Lower lobe of right lung (tissue), 2 donors: ENCODE measurements at places on chromosomes 1 and 21. TPM values are rescaled to one million over a fixed set of nuclear protein-coding genes. Genes with fewer than 3 reads are reported as not detected.

GRCh38 chr1:212124690-212125582 is 89.4 kb downstream of the DTL start:
- H3K4me3 ChIP-seq: no peak overlapping the region
- H3K27ac ChIP-seq: no peak overlapping the region
- no peaks in the 10 kb centered on the region for H3K27me3 ChIP-seq
- DNase-seq: no peak
- H3K4me1 ChIP-seq: peaks cover 12% of the 10 kb centered on the region
- no peaks in the 10 kb centered on the region for H3K36me3 ChIP-seq

DNA sequence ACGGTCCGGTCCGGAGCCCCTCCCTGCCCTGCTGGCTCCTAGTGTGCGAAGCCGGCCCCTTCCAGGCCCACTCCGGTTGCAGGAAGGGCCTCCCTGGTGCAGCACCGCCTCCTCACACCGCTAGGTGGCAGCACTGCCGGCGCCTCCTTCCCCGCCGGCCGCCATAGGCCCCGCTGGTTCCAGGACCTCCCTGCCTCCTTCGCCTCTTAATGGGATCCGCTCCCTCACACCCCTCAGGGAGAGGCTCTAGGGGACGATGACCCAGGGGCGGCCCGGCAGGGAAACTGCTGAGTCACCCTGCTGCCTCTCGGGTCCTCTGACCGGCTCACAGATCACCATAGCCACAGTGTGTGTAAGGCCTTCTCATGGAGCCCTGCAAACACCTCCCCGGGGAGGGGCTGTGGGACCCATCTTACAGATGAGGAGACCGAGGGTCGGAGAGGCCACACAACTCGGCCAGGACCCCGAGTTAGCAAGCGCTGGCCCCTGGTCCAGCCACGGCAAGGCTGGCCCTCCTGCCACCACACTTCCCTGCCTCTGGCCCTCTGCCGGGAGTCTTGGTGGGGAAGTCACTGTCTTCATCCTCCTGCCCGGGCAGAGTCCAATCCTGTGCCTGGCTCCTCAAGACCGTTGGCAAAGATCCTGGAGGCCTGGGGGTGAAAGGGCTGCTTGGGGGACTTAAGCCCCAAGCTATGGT is 1.6 kb upstream of the AJAP1 start:
- peaks cover 67% of the 10 kb centered on the region for H3K27me3 ChIP-seq
- H3K4me1 ChIP-seq: peaks cover 12% of the 10 kb centered on the region
- no peaks in the 10 kb centered on the region for H3K36me3 ChIP-seq
- peak; percentile 69 for DNase-seq
- H3K27ac ChIP-seq: no peak overlapping the region

DNA sequence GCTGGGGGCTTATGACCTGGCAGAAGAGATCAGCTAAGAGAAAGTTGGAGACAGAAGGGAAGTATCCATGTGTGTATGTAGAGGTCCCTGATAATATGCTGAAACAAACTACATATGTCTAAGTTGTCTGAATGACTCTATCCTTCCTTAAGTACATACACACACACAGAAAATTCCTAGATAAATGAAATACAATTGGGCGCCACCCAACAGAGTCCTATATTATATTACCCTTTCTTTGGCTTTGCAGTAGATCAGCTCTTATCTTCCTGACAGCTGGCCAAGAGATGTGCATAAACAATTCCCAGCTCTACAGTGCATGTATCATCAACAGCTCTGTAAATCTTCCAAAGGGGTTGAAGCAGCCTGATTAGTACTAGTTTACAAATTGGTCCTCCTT is 40.1 kb downstream of the SORT1 start:
- H3K36me3 ChIP-seq: peaks cover 24% of the 10 kb centered on the region
- H3K4me3 ChIP-seq: no peak overlapping the region
- peaks cover 20% of the 10 kb centered on the region for H3K4me1 ChIP-seq

DNA sequence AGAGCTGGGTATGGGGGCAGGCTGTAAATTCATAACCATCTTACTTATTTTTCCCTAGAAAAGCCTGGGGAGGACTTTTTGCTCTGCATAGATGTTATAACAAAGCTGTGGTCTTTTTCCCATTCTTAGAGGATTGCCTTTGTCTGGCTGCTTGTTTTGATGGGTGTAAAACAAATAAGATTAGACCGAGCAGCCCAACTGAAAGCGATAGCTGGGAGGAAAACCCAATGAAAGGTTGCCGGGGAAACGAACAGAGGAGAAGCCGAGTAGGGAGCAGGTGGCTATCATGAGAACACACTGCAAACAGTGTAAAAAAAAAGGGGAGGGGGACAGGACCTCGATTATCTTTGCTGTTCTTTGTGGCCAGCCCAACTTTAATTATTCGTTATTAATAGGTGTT is 1.9 kb downstream of the ELAVL4 start:
- no peak overlapping the region for H3K4me3 ChIP-seq
- no peak for DNase-seq
- H3K4me1 ChIP-seq: no peaks in the 10 kb centered on the region

GRCh38 chr1:172600615-172601014 is 58.3 kb upstream of the FASLG start:
- DNase-seq: no peak
- no peak overlapping the region for H3K27ac ChIP-seq
- H3K36me3 ChIP-seq: peaks cover 76% of the 10 kb centered on the region
- no peaks in the 10 kb centered on the region for H3K4me1 ChIP-seq
- no peaks in the 10 kb centered on the region for H3K27me3 ChIP-seq
- H3K4me3 ChIP-seq: no peak overlapping the region

- no peak overlapping the region for H3K27ac ChIP-seq
- H3K4me1 ChIP-seq: no peaks in the 10 kb centered on the region
- DNase-seq: no peak
- H3K4me3 ChIP-seq: no peak overlapping the region
Measured at GRCh38 chr1:193131266-193131860, 9.5 kb downstream of the CDC73 start.

- no peaks in the 10 kb centered on the region for H3K36me3 ChIP-seq
- H3K4me3 ChIP-seq: no peak overlapping the region
- no peaks in the 10 kb centered on the region for H3K27me3 ChIP-seq
- H3K4me1 ChIP-seq: peaks cover 13% of the 10 kb centered on the region
- H3K27ac ChIP-seq: no peak overlapping the region
Measured at GRCh38 chr1:89912073-89912472, 82.8 kb upstream of the ZNF326 start.

DNA sequence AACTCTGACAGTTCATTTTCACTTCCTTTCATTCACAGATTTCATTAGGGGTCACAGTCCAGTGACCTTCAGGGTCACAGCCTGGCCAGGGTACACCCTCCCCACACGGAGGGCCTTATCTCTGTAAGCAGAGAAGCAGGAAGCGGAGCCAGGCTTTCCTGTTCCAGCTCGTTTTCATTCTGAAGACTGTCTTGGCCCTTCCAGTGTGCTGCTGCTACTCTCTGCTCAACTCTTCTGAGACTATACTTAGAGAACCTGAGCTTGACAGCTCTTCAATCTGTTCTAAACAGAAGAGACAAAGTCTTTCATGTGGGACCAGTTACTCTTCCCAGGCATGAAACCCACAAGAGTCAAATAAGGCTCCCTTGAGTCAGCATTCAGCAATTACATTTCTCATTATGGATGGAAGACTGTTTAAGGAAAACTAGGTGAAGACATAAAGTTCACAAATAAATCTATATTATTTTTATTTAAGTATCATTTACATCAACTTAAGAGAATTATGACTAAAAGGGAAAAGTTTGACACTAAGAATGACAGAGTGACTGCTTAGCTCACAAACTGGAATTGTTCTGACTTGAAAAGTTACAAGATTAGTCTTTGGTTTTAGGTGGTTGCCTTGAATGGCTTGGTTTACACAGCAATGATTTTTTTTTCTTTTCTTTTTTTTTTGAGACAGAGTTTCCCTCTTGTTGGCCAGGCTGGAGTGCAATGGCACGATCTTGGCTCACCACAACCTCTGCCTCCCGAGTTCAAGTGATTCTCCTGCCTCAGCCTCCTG is 4.8 kb upstream of the TDRD10 start:
- H3K4me3 ChIP-seq: peak overlapping the region; percentile 10
- H3K27me3 ChIP-seq: peaks cover 12% of the 10 kb centered on the region
- H3K4me1 ChIP-seq: peaks cover 73% of the 10 kb centered on the region
- H3K27ac ChIP-seq: peak overlapping the region; percentile 64

DNA sequence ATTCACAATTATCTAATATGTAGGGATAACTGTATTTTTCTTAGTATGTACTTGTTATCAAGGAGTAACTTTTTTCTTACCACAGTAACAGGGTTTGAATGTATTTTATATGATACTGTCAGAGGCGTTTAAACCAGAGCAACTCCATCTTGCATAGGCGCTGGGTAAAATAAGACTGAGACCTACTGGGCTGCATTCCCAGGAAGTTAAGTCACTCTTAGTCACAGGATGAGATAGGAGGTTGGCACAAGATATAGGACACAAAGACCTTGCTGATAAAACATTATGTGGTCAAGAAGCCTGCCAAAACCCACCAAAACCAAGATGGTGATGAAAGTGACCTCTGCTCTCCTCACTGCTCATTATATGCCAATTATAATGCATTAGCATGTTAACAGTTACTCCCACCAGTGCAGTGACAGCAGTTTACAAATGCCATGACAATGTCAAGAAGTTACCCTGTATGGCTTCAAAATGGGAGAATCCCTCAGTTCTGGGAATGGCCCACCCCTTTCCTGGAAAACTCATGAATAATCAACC is 64.8 kb downstream of the RPE65 start:
- no peak overlapping the region for H3K27ac ChIP-seq
- no peaks in the 10 kb centered on the region for H3K27me3 ChIP-seq
- no peak overlapping the region for H3K4me3 ChIP-seq
- no peaks in the 10 kb centered on the region for H3K4me1 ChIP-seq

DNA sequence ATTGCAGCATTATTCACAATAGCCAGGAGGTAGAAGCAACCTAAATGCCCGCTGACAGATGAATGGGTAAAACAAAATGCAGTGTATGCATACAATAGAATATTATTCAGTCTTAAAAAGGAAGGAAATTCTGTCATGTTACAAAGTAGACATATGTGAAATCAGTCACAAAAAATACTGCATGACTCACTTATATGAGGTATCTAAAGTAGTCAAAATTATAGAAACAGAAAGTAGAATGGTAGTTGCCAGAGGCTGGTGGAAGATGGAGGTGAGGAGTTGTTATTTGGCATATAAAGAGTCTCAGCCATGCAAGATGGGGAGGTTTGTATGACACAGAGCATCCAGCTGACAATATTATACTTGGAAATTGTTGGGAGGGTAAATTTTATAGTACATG is 43.0 kb upstream of the EGLN1 start:
- H3K27me3 ChIP-seq: peaks cover 6% of the 10 kb centered on the region
- no peaks in the 10 kb centered on the region for H3K36me3 ChIP-seq
- no peak overlapping the region for H3K27ac ChIP-seq
- no peaks in the 10 kb centered on the region for H3K4me1 ChIP-seq

DNA sequence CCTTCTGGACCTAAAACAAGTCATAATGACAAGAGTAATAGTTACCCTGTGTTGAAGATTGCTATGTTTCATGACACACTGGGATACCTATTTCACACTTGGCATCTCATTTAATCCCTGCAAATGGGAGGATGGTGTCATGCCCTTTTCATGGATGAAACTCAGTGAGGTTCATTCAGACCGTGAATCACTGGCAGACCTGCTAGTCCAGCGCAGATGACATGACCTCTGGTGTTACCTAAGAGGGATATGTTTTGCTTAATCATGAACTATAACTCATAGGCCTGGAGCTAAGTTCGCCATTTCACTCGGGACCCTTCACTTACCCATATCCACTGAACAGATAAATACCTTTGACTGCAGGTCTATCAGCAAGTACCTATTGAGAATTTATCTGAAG is 286.6 kb upstream of the FMN2 start:
- H3K27ac ChIP-seq: no peak overlapping the region
- H3K4me3 ChIP-seq: no peak overlapping the region
- no peaks in the 10 kb centered on the region for H3K36me3 ChIP-seq
- no peak for DNase-seq
- H3K27me3 ChIP-seq: no peaks in the 10 kb centered on the region

DNA sequence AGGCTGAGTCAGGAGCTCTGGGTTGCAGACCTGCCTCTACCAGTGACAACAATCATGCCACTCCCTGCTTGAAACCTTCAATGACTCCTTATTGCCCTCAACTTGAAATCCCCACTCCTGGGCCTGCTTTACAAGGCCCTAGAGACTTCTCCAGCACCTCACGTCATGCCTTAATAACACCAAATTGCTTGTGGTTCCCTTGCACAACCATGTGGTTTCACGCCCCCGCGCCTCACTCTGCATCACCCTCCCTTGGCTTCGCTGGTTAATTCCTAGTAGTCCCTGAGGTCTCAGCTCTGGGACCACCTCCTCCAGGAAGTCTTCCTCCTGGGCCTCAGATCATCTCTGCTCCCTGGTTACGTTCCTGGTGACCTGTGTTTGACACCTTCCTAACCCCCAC is 33.0 kb downstream of the EPHA2 start:
- DNase-seq: peak; percentile 88
- H3K4me3 ChIP-seq: no peak overlapping the region
- no peaks in the 10 kb centered on the region for H3K27me3 ChIP-seq

- peaks cover 19% of the 10 kb centered on the region for H3K4me1 ChIP-seq
- H3K27ac ChIP-seq: no peak overlapping the region
- peaks cover 54% of the 10 kb centered on the region for H3K36me3 ChIP-seq
- DNase-seq: no peak
- H3K4me3 ChIP-seq: no peak overlapping the region
Measured at GRCh38 chr1:32947669-32948389, 16.8 kb downstream of the RNF19B start.

Gene HEYL
- 10.4 TPM for total RNA-seq

Gene TNFRSF4
- total RNA-seq: 3.0 TPM

Gene HJV
- not detected for total RNA-seq

Gene AIM2
- 2.4 TPM for total RNA-seq

Gene PLD5
- total RNA-seq: 0.21 TPM

Gene TXNIP
- total RNA-seq: 1,554 TPM

Gene GBP6
- total RNA-seq: 0.68 TPM
